Femur (tissue), 1 donor: ENCODE measurements at places on chromosomes 7 and 10.

DNA sequence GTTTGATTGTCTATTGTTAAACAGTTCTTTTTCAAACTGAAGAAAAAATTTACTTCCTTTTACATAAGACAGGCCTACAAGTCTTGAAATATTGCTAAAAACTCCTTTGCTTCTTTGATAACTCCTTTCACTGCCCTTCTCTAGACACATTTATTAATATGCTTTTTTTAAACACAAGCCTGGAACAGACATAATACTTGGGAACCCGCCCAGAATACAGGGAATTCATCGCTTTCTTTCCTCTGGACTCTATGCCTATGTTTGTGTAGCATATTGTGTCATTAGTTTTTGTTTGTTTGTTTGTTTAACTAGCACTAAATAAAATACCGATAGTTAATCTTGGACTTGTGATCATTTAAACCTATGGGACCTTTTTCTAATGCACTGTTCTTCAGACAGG lies 42.4 kb upstream of the ABCB4 start:
- DNase-seq: no peak

- DNase-seq: no peak
Observed at GRCh38 chr7:23607130-23607529, 9.9 kb downstream of the CCDC126 start.

DNA sequence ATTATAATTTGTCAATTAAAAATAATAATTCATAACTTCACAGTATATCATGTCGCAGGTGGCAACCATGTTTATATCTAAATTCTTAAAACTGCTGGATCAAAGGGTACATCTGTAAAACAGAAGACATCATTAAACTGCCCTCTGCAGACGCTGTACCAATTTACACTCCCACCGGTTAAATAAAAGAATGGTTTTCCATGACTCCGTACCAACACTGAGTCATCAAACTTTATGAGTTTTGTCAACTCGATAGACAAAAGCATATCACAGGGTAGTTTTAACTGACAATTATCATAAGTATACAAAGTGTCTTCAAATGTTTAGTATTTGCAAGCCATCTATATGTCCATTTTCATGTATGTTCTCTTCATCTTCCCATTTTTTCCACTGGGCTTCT lies 5.7 kb upstream of the GSTK1 start:
- DNase-seq: no peak

- DNase-seq: no peak
Observed at GRCh38 chr7:36272211-36272566, 117.5 kb upstream of the ANLN start.

- peak; percentile 92 for DNase-seq
Observed at GRCh38 chr7:1123715-1124114, 35.8 kb downstream of the GPER1 start.

GRCh38 chr7:92639213-92639896 lies 49.2 kb upstream of the FAM133B start:
- no peak for DNase-seq

DNA sequence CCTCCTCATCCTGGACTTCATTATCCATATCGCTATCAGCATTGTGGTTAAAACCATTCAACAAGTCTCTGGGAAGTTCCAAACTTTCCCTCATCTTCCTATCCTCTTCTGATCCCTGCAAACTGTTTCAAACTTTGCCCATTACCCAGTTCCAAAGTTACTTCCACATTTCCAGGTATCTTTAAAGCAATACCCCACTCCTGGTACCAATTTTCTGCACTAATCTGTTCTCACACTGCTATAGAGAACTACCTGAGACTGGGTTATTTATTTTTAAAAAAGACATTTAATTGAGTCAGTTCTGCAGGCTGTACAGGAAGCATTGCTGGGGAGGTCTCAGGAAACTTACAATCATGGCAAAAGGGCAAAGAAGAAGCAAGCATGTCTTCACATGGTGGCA lies 147.3 kb downstream of the ARL4A start:
- DNase-seq: no peak

- DNase-seq: no peak
Observed at GRCh38 chr7:127828843-127829500, 177.0 kb downstream of the SND1 start.

DNA sequence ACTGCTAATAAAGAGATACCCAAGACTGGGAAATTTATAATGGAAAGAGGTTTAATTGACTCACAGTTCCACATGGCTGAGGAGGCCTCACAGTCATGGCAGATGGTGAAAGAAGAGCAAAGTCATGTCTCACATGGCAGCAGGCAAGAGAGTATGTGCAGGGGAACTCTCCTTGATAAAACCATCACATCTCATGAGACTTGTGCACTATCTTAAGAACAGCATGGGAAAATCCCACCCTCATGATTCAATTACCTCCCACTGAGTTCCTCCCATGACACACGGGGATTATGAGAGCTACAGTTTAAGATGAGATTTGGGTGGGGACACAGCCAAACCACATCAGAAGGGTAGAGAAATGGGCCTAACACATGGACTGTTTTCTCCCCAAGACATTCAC lies 156.3 kb downstream of the CCDC71L start:
- no peak for DNase-seq

- no peak for DNase-seq
Observed at GRCh38 chr7:117349570-117349969, 26.7 kb upstream of the WNT2 start.

GRCh38 chr10:100977436-100977835 lies 8.1 kb downstream of the SEMA4G start:
- DNase-seq: no peak

DNA sequence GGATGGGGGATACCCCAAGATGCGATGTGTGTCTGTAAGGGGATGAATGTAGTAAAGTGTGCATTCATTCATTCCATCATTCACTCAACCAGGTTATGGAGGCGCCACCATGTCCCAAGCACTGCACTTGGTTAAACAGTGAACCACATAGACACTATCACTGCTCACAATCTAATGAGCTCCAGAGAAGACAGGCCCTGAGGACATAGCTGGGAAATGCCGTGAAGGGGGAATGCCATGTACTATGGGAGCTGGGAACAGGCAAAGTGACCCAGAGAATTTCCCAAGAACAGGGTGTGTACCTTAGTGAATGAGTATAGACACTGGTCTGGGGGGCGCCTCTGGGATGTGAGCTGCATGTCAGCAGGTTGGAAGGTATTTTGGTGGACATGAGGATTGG lies 44.5 kb upstream of the LBX1 start:
- DNase-seq: no peak

DNA sequence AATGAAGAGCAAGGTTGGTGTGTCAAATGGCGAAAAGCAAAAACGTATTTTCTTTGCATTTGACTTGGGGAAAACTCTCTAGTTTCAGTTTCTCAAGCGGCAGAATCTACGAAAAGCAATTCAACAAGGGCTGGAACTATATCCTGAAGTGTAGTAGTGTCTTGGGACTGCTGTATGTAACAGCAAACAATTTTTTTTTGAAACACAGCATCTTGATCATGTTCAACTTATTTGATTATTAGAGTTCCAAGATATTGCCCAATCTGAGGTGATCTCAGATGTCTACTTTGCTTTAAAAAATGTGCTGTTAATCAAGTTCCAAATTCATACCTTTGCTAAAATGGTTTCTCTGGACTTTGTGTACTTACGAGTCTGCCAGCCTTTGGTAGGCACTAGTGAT lies 120.6 kb downstream of the ZWINT start:
- no peak for DNase-seq
